COR-L47 (cell line): ENCODE measurements at places on chromosomes 7 and 10.

GRCh38 chr7:95102662-95103061, 195.3 kb downstream of the PPP1R9A start:
- no peak for DNase-seq

GRCh38 chr10:123786306-123786705, 105.3 kb downstream of the CPXM2 start:
- DNase-seq, result no peak

- no peak for DNase-seq
Measured at GRCh38 chr7:130505753-130506152, 13.9 kb downstream of the MEST start.

DNA sequence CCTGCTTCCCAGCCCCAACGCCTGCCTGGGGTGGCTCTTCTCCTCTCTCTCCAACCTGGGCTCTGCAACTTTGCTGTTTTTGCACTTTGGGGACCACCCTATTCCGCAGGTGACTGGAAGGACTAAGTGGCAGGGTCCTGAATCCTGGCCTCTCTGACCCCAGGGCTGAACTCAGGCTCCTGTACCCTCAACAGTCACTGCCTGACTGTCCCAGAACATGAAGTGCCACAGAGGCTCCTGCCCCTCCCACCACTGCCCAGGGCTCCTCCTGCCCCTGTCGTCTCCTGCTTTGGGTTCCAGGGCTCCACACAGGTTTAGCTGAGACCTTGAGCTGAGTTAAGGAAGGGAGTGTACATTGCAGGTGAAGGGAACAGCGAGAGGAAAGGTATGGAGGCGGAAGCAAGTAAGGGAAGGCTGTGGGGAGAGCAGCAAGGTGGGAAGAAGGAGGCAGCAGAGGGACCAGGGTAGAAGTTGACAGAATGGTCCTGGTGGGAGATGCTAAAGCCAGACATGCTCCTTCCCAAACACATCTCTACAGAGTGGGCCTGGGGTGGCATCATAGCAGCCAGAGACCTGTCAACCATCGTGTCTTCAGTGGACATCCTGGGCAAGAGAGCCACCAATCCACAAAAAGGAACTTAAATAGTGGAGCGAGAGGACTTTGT, 5.7 kb upstream of the GRID1 start:
- DNase-seq, result no peak

DNA sequence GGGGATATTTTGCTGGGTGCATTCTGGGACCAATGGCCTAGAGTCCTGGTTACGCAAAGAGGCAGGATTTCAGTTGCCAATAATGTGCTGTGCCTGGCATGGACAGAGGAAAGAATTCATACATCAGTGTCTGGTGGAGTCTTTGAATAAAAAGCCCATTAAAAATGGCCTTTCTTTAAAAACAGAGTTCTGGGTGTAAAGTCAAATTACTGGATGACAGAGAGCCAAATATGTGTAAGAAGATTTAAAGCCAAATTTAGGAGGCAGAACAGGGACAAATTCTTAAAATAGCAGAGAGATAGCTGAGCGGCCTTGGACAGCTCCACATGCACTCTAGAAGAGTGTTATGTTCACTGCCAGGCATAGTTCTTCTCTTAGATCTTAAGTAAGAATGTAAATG, 60.8 kb upstream of the MEOX2 start:
- no peak for DNase-seq
